ENCODE measurements at places on chromosomes 16 and 17.

GRCh38 chr16:64545768-64546167 lies 576.1 kb downstream of the CDH11 start:
- DNase-seq: no peak

- no peak for DNase-seq
Measured at GRCh38 chr17:35543856-35544255, 6.4 kb upstream of the SLFN12L start.

DNA sequence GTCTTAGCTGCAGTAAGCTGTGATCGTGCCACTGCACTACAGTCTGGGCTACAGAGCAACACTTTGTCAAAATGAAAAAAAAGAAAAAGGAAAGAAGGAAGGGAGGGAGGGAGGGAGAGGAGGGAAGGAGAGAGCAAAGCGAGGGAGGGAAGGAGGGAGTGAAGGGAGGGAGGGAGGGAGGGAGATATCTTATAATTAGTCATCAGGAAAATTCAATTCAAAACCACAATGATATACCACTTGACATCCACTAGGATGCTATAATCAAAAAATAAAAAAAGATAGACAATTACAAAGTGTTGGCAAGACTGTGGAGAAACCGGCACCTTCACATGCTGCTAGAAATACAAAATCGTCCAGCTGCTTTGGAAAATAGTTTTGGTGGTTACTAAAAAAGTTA lies 93.8 kb downstream of the CDC27 start:
- no peak for DNase-seq

DNA sequence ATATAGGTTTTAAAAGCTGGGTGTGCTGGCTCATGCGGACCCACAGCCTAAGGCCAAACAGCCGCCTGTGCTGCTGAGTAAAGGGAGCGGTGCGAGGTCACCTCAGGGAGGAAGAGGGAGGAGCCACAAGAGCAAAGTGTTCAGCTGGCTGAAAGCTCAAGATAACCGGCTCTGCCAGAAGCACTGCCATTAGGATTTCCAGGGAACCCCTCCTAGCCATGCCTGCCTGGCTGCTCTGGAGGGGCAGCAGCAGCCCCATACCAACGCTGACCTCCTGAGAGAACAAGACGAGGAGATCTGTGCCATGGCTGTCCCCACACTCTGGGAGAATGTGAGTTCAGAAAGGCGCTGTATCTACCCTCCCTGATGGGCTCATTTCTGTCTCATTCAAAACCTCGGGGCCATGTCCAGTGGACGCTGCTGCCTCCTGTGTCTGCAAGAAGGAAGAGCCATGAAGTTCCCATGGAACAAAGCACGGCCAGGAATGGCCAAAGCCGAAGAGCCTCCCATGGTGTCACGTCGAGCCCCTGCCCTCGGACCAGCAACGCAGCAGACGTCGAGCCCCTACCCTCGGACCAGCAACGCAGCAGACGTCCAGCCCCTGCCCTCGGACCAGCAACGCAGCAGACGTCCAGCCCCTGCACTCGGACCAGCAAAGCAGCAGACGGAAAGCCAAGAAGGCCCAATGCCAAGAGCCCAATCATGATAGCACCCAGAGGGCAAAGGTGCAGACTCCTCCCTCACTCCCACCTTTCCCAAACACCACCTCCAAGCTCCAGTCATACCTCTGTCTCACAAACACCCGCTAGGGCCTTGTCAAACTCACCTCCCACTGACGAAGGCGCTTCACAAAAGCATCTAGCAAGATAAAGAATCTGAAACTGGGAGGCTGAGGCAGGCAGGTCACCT lies 107.0 kb downstream of the ANKRD11 start:
- no peak for DNase-seq

DNA sequence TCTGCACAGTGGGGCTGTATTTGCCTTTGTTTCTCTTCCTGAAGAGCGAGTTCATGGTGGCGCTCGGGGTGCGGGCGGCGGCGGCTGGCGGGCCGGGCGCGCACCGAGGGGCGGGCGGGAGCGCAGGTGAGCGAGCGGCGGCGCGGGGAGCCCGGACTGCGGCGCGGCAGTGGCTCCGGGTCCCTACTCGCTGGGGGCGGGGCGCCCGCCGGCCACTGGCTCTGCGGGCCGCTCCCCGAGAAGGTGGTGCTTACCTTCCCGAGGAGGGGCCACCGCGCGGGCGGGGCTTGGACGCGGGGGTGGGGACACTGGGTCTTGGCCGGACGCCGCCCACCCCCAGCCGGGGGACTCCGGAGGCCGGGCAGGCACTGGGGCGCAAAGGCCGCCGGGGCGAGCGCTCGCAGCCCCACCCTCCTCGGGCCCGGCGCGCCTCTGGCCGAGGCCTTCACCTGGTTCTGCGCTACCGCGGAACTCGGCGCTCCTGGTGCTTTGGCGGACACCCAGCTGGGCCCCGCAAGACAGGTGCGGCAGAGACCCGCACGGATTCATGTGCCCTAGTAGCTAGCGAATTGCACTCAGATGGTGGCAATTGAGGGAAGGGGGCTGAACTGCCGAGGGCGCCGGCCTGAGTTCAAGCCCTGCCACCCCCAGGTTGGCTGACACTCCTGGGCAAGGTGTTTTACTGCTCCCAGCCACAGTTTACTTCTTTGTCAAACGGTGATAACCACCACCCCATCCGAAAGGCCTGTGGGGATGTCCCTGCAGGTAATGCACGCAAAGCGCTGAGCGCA lies at the start of gene PPL:
TSS of gene PPL (minus strand) at position 158 of the 791 bp plus-strand sequence. CDS start at position 55, 103 bp downstream.
- peak; percentile 39 for DNase-seq

- DNase-seq: no peak
Measured at GRCh38 chr16:51443934-51444333, 292.9 kb upstream of the SALL1 start.

GRCh38 chr17:79684132-79684985 lies 46.4 kb upstream of the ENPP7 start:
- DNase-seq: no peak
